NCI-H774 (cell line): ENCODE measurements at places on chromosomes 7 and 10.

DNA sequence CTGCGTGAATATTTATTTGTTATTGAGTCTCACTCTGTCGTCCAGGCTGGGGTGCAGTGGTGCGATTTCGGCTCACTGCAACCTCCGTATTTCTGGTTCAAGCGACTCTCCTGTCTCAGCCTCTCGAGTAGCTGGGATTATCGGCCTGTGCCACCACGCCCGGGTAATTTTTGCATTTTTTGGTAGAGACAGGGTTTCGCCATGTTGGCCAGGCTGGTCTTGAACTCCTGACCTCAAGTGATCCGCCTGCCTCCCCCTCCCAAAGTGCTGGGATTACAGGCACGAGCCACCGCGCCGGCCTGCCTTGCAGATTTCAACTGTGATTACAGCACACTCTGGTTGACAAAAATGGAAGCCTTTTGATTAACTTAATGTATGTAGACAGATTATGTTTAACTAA lies 730.0 kb upstream of the VSTM2A start:
- no peak for DNase-seq

DNA sequence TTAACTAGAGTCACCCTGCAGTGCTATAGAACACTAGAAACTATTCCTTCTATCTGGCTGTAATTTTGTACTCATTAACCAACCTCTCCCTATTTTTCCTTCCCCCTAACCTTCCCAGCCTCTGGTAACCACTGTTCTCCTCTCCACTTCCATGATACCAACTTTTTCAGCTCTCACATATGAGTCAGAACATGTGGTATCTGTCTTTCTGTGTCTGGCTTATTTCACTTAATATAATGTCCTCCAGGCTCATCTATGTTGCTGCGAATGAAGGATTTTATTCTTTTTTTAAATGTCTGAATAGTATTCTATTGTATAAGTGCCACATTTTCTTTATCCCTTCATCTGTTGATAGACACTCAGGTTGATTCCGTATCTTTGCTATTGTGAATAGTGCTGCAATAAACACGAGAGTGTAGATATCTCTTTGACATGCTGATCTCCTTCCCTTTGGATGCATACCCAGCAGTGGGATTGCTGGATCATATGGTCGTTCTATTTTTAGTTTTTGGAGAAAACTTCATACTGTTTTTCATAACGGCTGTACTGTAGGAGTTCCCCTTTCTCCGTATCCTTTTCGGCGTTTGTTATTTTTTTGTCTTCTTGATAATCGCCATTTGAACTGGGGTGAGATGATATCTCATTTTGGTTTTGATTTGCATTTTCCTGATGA lies 101.4 kb downstream of the FAM107B start:
- DNase-seq: no peak

DNA sequence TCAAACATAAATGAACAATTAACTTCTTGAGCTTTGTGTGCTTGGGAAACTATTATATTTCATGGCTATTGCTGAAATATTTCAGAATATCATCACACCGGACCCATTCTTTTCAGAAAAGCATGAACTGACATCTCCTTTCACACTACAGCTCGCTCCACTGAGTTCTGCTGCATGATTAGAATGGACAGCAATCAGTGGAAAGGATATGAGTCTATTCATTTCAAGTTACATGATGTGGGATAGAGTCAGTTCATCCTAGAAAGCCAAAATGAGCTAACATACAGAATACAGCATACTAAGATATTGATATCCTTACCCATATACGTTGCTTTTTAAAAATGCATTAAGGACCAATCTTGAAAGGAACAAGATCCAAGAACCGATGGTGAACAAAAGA lies 1.1 kb upstream of the FAM53B start:
- DNase-seq: no peak

GRCh38 chr7:124338861-124339260 lies 306.0 kb upstream of the TMEM229A start:
- no peak for DNase-seq

GRCh38 chr10:92291921-92292845 lies 1.2 kb downstream of the MARCHF5 start:
- DNase-seq: peak; percentile 5
